ENCODE measurements at places on chromosomes 11 and 22.
A peak's percentile ranks its signal among the peaks of the same experiment; 100 is the strongest.

DNA sequence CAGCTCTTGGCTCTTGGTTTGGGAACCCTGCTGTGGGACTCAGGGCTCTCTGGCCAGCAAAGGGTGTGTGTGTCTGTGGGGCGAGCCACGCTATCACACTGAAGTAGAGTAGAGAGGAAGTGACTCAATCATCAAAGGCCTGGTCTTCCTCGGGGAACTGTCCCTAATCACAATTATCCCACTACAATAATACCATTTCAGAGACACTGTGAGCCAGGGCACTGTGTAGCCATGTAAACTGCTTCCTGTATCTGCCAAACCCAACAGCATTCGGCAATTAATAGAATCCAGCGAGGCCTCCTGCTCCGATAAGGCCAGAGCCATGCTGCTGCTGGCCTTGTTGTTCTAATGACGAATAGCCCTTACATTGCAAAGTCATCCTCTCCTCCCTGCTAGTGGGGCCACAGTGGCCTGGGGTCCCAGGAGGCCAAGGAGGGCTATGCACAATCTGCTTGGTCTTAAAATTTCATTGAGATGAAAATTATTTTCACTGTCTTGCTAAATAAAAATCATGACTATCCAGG lies 49.8 kb upstream of the LMO2 start:
- DNase-seq, result no peak

- DNase-seq, result no peak
Observed at GRCh38 chr22:45881524-45881875, 95.5 kb downstream of the WNT7B start.

- DNase-seq, result no peak
Observed at GRCh38 chr22:44107340-44107739, 73.4 kb upstream of the PARVG start.

GRCh38 chr11:62137276-62137861 lies 13.6 kb downstream of the INCENP start:
- DNase-seq, result no peak

GRCh38 chr11:63906585-63906984 lies 10.4 kb downstream of the RCOR2 start:
- peak; percentile 46 for DNase-seq

DNA sequence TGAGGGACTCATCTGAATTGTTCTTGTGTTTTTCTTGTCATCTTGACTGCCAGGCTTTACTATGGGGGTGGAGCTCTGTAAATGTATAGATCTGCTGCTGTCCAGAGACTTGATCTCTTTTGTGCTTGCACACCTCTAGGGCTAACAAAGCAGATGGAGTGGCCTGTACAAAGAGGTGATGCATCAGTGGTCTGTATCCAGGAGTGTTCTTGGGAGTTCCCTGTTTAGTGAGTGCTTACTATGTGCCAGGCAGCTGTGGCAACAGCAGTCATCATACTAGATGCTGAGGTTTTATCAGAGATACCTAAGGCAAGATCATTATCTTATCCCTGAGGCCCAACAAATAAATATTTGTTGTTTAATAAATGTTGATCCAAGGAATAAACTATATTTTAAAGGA lies 33.4 kb downstream of the STIM1 start:
- DNase-seq, result no peak

DNA sequence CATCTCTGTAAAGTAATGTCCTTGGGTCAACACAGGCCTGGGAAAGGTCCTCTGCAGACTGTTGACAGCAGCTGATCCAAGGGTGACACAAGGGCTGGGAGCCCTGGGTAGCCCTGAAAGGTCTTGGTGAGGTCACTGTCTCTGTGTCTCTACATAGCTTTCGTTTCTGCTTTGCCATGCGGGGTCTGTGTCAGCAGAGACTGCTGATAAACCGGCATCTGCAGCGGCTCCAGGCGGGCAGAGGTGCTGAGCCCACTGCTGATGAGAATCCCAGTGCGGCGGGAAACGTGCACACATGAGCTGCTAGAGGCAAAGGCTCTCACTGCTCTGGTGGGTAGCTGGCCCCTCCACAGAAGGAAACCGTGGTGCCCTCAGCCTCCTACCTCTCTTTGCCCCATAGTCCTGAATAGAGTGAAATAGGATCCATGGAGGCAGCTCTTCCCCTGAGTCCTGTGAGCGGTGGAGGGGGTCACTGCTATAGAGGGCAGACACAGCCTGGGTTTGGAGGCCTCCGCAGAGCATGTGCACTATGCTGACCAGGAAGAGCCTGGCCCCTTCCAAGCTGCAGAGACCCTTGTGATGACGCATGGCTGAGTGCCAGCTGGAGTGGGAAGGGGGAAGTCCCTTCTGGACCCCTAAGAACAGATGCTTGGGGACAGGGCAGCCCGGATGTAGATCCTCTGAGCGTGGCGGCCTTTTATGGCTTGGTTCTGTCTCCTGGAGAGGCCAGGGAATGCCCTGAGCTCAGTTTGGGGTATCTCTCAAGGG lies 17.8 kb upstream of the ST3GAL4 start:
- no peak for DNase-seq

DNA sequence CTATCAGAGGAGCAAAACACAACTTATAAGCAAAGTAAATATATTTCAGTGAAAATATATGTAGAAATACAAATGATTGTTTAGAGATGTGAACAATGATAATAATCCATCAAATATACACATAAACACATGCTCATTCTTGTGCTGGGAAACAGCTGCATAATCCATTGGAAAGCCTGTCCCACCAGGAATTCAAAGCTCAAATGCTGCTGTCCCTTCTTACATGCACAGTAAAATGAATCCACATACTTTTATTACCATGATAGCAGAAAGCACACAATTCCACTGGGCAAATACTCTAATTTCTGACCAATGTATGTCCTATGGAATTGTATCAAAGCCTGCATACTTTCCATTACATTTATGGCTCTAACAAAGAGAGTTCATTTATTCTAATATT lies 44.5 kb downstream of the SOX6 start:
- no peak for DNase-seq

- peak; percentile 11 for DNase-seq
Observed at GRCh38 chr22:26617271-26618199, at the start of gene CRYBB1. Gene CRYBB1, minus strand, starts transcription at chr22:26618027. Its CDS starts 1,708 bp downstream, at chr22:26616319.

- no peak for DNase-seq
Observed at GRCh38 chr11:126127284-126127845, 64.7 kb upstream of the CDON start.

DNA sequence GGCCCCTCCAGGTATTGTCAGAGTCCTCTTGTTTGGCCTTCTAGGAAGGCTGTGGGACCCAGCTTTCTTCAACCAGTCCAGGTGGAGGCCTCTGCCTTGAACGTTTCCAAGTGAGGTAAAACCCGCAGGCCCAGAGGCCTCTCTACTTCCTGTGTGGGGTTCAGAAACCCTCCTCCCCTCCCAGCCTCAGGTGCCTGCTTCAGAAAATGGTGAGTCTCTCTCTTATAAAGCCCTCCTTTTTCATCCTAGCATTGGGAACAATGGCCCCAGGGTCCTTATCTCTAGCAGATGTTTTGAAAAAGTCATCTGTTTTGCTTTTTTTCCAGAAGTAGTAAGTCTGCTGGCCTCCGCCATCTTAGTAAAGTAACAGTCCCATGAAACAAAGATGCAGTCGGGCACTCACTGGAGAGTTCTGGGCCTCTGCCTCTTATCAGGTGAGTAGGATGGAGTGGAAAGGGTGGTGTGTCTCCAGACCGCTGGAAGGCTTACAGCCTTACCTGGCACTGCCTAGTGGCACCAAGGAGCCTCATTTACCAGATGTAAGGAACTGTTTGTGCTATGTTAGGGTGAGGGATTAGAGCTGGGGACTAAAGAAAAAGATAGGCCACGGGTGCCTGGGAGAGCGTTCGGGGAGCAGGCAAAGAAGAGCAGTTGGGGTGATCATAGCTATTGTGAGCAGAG lies at the start of gene CD3E:
CD3E (plus strand) TSS at position 163 of the 681 bp plus-strand sequence; CDS start at position 386, 223 bp downstream.
- peak; percentile 56 for DNase-seq

- DNase-seq, result no peak
Observed at GRCh38 chr11:68296344-68297051, 15.9 kb upstream of the LRP5 start.
